Ascending aorta (tissue), 2 donors: ENCODE measurements at places on chromosomes 4 and X. TPM values are rescaled to one million over a fixed set of nuclear protein-coding genes. Genes with fewer than 3 reads are reported as not detected.

DNA sequence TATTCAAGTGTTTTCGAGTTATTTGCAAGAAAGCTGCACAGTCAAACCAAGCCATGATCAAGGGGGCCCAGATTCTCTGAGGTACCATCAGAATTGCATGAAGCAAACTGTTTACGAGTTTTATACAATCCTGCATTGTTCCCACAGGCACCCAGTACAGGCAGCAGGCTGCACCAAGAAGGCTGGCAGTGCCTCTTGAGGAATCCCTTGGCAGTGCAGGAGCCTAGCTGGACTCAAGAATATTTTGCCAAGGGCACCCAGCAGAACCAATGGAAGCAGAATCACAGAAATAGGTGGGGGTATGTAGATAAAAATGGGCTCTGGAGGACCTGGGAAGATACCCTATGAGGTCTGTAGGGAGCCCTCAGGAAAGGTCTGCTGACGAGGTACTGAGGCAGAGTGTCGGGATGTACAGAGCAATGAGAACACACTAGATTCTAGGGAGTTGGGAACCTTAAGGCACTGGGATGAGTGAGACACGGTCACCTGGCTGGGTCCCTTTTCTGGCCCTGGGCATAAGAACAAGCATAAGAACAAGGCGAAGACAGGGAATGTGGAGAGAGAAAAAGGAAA is 2.5 kb upstream of the PLP1 start:
- no peaks in the 10 kb centered on the region for H3K36me3 ChIP-seq
- H3K27me3 ChIP-seq: no peaks in the 10 kb centered on the region
- H3K4me1 ChIP-seq: no peaks in the 10 kb centered on the region

DNA sequence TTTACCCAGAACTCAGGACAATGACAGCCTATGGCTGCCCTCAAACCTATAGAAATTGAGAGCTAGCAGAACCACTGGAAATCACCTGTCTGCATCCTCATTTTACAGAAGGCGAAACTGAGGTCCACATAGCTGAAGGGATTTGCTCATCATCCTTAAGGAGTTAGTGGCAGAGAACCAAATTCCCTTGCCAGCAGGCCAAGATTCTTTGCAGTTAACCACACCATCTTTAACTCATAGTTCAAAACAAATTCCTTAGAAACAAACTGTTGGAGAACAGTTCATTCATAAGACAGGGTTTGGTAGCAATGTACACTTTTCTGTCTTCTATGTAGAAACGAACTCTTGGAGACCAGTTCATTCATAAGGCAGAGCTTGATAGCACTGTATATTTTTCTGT is 37.9 kb upstream of the RAP2C start:
- no peaks in the 10 kb centered on the region for H3K27me3 ChIP-seq
- no peak overlapping the region for H3K27ac ChIP-seq
- H3K4me1 ChIP-seq: no peaks in the 10 kb centered on the region
- H3K36me3 ChIP-seq: no peaks in the 10 kb centered on the region
- no peak overlapping the region for H3K4me3 ChIP-seq
- DNase-seq: no peak

DNA sequence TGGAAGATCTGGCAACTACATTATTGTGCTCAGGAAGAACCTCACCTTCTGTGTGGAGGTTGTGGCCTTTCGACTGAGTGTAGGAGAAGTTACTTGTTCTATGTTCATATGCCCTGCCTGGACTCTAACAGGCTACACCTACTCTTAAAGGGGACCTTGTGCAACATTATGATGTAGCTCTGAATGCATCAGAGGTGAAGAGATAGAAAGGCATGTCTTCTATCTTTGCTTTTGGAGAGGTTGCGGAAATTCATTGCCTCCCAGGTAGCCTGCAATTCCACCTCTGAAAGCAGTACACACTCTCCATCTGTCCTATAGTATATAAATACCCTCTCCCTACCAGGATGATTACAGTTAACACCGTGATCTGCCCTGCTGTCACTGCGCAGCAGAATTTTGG is 7.1 kb upstream of the SLAIN2 start:
- H3K27me3 ChIP-seq: no peaks in the 10 kb centered on the region
- H3K4me1 ChIP-seq: no peaks in the 10 kb centered on the region
- H3K27ac ChIP-seq: no peak overlapping the region
- H3K36me3 ChIP-seq: no peaks in the 10 kb centered on the region

The FRG2 gene
- total RNA-seq: not detected

DNA sequence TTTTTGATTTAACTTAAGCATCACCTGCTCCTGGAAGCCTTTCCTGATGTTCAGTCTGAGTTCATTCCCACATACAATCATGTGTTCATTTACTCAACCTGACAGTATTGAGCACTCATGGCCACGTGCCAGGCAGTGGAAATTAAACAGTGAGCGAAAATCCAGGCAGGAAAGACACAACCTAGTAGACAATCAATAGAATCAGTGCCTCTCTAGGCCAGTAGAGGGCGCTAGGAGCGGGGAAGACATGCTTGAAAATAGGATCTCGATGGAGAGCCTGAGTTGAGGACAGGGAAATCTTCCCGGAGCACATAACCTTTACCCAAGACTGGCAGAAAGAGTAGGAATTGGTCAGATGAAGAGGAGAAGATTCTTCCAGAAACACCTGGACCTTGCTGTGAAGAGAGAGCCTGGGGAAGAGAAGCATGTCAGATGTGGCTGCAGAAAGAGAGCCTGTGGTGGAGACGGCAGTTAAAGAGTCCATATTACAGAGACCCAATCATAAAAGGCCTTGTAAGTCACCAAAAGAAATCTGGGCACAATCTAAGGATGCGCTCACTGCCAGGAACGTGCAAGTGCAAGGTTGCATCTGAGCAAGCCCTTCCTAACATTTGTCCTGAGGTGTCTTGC is 103.5 kb downstream of the LDB2 start:
- no peak overlapping the region for H3K4me3 ChIP-seq
- no peak overlapping the region for H3K27ac ChIP-seq
- H3K4me1 ChIP-seq: no peaks in the 10 kb centered on the region
- DNase-seq: peak; percentile 64
- H3K36me3 ChIP-seq: no peaks in the 10 kb centered on the region

DNA sequence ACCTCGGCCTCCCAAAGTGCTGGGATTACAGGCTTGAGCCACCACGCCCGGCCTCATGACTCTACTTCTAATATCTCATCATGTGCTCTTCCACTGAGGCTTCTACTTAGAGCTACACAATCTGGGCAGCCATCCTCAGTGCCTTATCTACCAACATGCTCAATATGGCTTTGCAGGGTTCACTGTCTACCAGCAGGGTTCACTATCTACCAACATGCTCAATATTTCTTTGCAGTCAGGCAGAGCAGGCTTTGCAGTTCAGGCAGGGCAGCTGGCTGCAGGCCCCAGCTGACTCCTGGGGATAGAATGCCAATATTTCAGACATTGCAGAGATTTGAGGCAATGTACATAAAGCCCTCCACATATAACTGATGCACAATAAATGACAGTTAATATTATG is 47.5 kb downstream of the PKD2 start:
- H3K36me3 ChIP-seq: peaks cover 95% of the 10 kb centered on the region
- no peak overlapping the region for H3K27ac ChIP-seq
- H3K4me1 ChIP-seq: no peaks in the 10 kb centered on the region
- no peaks in the 10 kb centered on the region for H3K27me3 ChIP-seq
- no peak overlapping the region for H3K4me3 ChIP-seq
- no peak for DNase-seq

DNA sequence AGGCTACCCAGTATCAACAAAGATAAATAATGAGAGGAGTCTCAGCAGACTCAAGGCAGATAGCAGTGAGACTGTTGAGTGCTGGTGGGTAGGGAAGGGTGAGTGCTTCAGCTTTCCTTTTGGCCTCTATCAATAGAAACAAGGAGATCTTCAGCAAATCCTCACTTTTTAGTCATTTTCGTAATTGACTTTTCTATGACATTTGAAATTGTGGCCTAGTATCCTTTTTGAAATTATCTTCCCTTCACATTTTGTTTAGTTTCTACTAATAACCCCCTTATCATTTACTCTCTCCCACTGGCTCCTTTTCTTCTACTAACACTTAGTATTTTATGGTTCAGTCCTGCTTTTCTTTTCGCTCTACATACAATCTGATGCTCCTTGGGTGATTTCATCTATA is 44.9 kb downstream of the LIN54 start:
- no peak for DNase-seq
- no peaks in the 10 kb centered on the region for H3K27me3 ChIP-seq

The UCP1 gene
- total RNA-seq: not detected

DNA sequence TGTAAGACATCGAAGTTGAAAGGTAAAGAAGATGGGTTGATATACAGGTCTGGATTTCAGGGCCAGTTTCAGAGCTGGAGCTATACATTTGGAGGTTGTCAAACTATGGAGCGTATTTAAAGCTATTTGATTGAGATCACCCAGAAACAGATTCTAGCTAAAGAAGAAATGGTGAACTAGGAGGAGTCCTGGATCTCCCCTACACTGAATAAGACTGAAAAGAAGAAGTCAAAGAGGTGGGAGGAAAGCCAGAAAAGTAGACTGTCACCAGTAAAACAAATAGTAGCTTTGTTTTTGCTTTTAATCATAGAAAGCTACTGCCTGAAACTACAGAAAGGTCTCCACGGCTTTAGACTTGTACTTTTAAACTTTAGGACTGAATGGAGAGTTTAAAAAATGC is 5.0 kb upstream of the NDP start:
- no peak overlapping the region for H3K4me3 ChIP-seq
- no peaks in the 10 kb centered on the region for H3K36me3 ChIP-seq
- no peak overlapping the region for H3K27ac ChIP-seq
- no peaks in the 10 kb centered on the region for H3K4me1 ChIP-seq
- DNase-seq: no peak
- H3K27me3 ChIP-seq: no peaks in the 10 kb centered on the region

The VCX gene
- not detected for total RNA-seq

- no peak for DNase-seq
- H3K4me1 ChIP-seq: no peaks in the 10 kb centered on the region
- H3K36me3 ChIP-seq: peaks cover 57% of the 10 kb centered on the region
- no peak overlapping the region for H3K4me3 ChIP-seq
Measured at GRCh38 chr4:850323-850945, 24.5 kb upstream of the CPLX1 start.

The TAF1 gene
- 63.2 TPM for total RNA-seq

The CFAP97 gene
- 27.7 TPM for total RNA-seq

GRCh38 chr4:145352438-145353145 is 129.1 kb upstream of the SMAD1 start:
- H3K4me1 ChIP-seq: no peaks in the 10 kb centered on the region
- H3K4me3 ChIP-seq: no peak overlapping the region
- no peaks in the 10 kb centered on the region for H3K36me3 ChIP-seq
- H3K27me3 ChIP-seq: no peaks in the 10 kb centered on the region
- no peak for DNase-seq
- H3K27ac ChIP-seq: no peak overlapping the region

The BTC gene
- 6.9 TPM for total RNA-seq

DNA sequence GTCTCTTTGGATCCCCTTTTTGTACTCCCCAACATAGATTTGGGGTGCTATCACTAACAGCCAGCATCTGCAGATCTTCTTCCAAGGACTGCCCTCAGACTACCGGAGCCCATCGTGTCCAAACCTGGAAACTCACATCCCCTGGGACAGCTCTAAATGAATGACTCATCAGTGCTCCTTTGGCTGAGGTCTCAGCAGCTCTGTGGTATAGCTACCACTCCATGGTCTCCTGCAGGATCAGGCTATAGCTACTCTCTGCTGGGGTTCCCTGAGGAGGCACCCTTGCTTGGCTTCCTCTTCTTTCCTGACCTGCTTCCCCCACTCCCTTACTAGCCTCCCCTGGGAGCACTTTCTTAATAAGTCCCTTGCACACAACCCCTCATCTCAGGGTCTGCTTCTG is 97.5 kb upstream of the PRPS2 start:
- DNase-seq: no peak
- H3K4me3 ChIP-seq: no peak overlapping the region
- H3K27ac ChIP-seq: no peak overlapping the region
- H3K36me3 ChIP-seq: no peaks in the 10 kb centered on the region
- no peaks in the 10 kb centered on the region for H3K4me1 ChIP-seq

GRCh38 chrX:133005042-133005441 is 46.6 kb upstream of the HS6ST2 start:
- no peak overlapping the region for H3K27ac ChIP-seq
- no peaks in the 10 kb centered on the region for H3K4me1 ChIP-seq
- H3K27me3 ChIP-seq: no peaks in the 10 kb centered on the region
- no peak overlapping the region for H3K4me3 ChIP-seq
- no peaks in the 10 kb centered on the region for H3K36me3 ChIP-seq
- DNase-seq: no peak

The GPR143 gene
- not detected for total RNA-seq

DNA sequence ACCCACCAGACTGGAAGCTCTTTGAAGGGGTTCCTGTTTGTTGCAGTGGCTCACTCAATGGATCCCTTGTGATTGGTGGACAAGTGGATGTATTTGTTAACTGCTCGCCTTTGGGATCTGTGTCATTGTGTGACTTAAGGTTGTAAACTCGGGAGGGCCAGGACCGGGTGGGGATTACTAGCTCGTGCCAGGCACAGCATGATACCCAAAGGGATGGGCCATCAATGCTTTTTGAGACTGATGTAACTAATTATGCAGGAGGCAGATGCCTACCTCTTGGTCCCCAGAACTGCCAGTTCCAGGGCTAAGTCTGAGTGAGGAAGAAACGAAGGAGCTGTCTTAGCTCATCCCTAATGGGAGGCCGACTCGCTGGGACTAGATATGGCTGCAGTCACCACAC is 27.7 kb downstream of the UTP14A start:
- no peaks in the 10 kb centered on the region for H3K36me3 ChIP-seq
- no peaks in the 10 kb centered on the region for H3K27me3 ChIP-seq
- no peak for DNase-seq
- no peaks in the 10 kb centered on the region for H3K4me1 ChIP-seq
- H3K27ac ChIP-seq: no peak overlapping the region

DNA sequence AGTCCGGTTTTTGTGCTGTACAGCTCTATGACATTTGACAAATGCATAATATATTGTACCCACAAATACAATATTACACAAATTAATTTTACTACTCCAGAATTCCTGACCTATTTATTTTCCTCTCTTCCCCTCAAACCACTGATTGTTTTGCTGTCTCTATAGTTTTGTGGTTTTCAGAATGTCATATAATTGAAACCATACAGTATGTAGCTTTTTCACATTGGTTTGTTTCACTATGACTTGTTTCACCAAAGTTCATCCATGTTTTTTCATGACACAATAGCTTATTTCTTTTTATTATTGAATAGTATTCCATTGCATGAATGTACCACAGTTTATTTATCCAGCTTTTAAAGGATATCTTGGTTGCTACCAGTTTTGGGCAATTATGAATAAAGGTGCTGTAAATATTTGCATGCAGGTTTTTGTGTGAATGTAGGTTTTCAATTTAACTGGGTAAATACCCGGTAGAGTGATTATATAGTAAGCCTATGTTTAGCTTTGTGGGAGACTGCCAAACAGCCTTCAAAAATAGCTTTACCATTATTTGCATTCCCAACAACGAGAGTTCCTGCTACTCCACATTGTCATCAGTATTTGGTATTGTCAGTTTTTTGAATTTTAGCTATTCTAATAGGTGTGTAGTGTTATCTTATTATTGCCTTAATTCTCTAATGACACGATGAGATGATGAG is 25.9 kb downstream of the RNF175 start:
- no peaks in the 10 kb centered on the region for H3K27me3 ChIP-seq
- H3K4me1 ChIP-seq: no peaks in the 10 kb centered on the region
- no peak overlapping the region for H3K27ac ChIP-seq
- no peaks in the 10 kb centered on the region for H3K36me3 ChIP-seq

GRCh38 chr4:122700178-122700725 is 32.3 kb upstream of the BBS12 start:
- H3K36me3 ChIP-seq: no peaks in the 10 kb centered on the region
- no peak overlapping the region for H3K27ac ChIP-seq
- DNase-seq: no peak

- H3K4me3 ChIP-seq: no peak overlapping the region
- no peak for DNase-seq
- no peaks in the 10 kb centered on the region for H3K36me3 ChIP-seq
- H3K27me3 ChIP-seq: no peaks in the 10 kb centered on the region
- no peak overlapping the region for H3K27ac ChIP-seq
Measured at GRCh38 chrX:106278951-106279350, 110.8 kb downstream of the PWWP3B start.

The ZXDA gene
- 6.4 TPM for total RNA-seq

The SLC6A14 gene
- not detected for total RNA-seq
